Motor neuron (in vitro differentiated cells): ENCODE measurements at places on chromosomes 5 and 9. TPM values are rescaled to one million over a fixed set of nuclear protein-coding genes. Genes with fewer than 3 reads are reported as not detected.
A peak's percentile ranks its signal among the peaks of the same experiment; 100 is the strongest.

DNA sequence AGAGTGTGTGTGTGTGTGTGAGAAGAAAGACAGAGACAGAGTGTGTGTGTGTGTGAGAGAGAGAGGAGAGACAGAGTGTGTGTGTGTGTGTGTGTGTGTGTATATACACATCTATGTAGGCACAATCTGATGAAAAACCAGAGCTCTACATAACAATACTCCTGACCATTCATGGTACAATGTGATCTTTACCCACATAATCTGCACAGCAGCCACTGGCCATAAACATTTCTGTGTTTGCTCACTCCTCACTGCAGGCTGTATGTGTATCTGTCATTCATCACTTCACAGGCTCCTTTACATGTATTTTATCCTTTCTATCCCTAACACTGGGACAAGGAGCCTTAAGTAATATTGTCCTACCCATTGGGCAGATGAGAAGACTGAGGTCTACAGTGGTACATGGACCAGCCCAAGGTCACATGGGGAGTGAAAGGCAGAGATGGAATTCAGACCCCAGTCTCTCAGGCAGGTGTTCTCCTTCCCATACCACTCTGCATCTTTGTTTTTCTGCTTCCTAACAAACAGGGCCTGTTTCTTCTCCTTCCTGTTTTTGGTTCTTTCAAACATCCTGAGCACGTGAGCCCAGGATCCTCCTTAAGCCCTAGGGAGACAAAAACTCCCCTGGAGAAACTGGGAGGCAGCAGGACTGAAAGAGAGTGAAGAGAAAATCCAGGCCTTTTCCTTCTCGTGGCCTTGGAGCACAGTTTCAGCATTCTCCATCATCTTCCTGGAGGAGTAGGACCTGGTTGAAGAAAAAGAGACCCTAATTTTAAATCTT, 201.7 kb upstream of the MSX2 start:
- no peak for ATAC-seq

DNA sequence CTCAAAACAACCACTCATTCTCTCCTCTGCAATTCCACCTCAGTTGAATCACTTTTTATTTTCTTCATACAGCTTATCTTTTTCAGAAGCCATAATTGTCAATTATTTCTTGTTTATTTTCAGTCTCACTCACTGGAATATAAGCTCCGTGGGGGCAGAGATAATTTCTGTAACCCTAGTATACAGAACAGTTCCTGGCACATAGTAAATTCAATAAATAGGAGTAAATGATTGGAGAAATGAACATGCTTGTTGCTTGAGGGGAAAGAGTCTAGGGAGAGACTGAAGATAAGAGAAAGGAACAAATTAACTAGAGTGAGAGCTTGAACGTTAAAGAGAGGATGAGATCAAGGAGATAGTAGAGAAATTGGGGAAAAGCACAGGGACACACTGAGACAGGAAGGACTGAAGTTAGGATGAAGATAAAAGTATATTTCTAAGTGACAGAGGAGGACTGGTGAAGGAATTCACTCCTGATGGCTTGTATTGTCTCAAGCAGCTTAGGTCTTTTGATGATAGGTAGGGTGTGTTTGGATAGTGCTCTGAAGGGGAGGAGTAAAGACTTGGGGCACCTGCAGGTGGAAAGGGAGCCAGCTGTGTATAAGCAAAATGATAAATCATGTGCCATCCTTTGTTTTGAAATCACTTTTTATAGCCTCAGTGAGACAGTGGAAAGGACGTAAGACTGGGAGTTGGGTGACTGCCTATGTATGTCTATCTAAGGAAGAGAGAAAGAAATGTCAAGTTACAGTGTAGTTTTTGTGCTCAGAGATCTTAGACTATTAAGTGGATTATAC, 2.2 kb downstream of the NAA35 start:
- no peak for ATAC-seq

- ATAC-seq, result peak; percentile 80
Measured at GRCh38 chr5:82307451-82307850, 29.3 kb upstream of the RPS23 start.

DNA sequence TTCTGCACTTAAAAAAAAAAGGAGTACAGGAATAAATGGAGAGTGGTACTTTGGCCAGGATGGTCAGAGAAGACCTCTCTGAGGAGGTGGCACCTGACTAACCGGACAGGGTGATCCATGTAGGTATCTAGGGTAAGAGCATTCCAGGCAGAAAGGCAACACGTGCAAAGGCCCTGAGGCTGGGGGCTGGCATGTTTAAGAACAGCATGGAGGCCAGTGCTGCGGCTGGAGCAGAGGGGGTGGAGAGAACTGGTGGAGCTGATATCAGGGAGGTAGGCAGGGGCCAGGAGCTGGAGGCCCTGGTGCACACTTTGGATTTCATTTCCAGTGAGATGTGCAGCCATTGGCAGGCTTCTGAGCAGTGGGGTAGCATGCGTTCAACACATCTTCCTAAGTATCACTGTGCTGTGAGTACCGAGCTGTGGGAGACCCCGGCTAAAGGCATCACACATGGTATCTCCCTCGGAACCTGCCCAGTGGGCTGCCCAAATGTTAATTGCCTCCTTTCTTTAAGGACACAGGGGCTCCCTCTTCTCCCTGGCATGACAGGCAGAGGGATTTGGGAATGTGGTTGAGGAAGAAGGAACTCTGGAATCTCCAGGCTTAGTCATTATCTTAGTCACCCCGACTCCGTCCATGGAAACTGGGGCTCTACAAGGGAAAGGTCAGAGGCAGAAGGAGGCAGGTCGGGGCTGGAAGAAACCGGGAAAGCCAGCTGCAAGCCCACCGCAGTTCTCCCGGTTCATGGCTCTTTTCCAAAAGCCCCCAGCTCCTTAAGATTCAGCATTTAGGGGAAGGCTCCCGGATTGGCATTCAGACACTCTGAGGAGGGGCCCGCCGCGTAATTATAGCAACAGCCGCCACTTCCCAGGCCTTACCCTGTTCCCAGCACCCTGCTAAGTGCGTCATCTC, 18.6 kb downstream of the SLC6A7 start:
- no peak for ATAC-seq

- ATAC-seq, result no peak
Measured at GRCh38 chr5:134649163-134649835, 714 bp downstream of the SEC24A start.

- no peak for ATAC-seq
Measured at GRCh38 chr9:131043087-131043486, 34.1 kb downstream of the LAMC3 start.

DNA sequence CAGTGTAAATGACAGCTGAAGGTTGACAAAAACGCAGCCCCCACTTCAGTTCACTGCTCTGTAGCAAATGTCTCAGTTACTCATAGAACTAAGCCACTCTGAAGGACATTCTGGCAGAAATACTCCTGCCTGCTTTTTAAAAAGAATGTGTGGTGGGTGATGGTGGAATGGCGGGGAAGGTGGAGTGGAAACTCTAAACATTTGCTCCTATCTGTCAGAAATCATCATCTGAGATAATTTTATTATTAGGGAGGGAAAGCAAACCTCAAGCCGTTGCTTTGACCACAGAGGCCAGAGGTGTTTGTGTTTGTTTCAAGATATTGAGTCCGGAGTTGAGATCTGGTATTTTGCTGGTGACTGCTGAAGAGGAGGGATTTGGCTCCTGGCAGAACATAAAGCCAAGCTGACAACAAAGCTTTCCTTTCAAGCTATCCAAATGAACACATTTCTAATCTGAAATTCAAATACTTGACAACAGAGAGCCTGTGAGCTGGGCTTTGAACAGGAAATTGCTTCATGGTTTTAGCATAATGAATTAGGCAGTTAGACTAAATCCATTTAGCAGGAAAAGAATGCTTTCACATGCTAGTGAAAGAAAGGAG, 362.7 kb downstream of the CSNK1G3 start:
- ATAC-seq, result peak; percentile 76

DNA sequence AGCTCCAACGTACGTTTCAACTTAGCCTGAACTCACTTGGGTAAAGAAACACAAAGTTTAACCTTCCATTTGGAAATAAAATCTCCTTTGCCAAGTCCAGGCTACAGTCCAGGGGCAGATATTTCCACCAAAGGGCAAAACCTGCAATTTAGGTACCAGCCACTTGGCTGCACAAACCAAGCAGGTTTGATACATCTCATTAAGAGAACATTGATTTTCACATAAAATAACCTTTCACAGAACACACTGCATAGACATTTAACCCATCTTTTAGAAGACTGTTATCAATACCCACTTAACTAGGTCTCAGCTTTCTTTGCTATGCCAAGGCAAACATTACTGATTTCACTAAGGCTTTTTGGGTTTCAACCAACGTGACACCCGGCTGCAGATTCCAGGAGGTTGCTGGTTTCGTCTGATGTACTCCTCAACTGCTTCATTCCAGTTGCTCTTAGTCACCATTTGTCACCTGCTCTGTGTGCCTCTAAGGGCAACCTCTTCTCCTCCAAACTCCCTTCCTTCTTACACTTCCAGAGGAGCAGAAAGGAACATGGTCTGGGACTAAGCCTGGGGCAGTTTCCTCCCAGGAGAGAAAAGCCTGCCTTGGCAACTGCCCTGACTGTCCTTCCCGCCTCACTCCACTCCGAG, 67.1 kb downstream of the EPB41L4B start:
- ATAC-seq, result no peak

DNA sequence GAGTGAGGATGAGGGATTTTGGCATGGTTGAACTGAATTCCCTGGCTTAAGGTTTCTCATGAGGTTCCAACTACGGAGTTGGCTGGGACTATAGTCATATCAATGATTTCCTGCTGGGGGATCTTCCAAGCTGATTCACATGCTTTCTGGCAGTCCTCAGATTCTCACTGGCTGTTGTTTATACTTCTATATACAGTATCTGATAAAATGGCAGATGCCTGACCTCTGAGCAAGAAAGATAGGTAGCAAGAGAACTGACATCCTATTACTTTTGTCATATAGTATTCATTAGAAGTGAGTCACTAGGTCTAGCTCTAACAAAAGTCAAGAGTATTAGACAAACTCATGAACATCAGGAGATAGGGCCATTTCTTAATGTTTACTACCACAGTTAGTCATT, 440.9 kb upstream of the EDIL3 start:
- no peak for ATAC-seq

- ATAC-seq, result no peak
Measured at GRCh38 chr5:31479706-31480105, 52.2 kb downstream of the DROSHA start.

- ATAC-seq, result no peak
Measured at GRCh38 chr9:19465586-19466279, 56.9 kb downstream of the ACER2 start.

Gene PAM
- total RNA-seq, result 49.0 and 54.1 TPM in 2 replicates

Gene CREB3
- total RNA-seq, result 58.5 and 65.9 TPM in 2 replicates

Gene ANKRD18A
- total RNA-seq, result 1.4 TPM in 2 replicates

Gene FCN2
- not detected in 2 replicates for total RNA-seq

Gene PCDHGB2
- total RNA-seq, result 0.43 and 0.56 TPM in 2 replicates

Gene DEPDC1B
- total RNA-seq, result 2.9 and 3.1 TPM in 2 replicates

Gene C9
- not detected in 2 replicates for total RNA-seq
